Posterior vena cava (tissue), 2 donors: ENCODE measurements at places on chromosomes 1 and 21.
A peak's percentile ranks its signal among the peaks of the same experiment; 100 is the strongest.

DNA sequence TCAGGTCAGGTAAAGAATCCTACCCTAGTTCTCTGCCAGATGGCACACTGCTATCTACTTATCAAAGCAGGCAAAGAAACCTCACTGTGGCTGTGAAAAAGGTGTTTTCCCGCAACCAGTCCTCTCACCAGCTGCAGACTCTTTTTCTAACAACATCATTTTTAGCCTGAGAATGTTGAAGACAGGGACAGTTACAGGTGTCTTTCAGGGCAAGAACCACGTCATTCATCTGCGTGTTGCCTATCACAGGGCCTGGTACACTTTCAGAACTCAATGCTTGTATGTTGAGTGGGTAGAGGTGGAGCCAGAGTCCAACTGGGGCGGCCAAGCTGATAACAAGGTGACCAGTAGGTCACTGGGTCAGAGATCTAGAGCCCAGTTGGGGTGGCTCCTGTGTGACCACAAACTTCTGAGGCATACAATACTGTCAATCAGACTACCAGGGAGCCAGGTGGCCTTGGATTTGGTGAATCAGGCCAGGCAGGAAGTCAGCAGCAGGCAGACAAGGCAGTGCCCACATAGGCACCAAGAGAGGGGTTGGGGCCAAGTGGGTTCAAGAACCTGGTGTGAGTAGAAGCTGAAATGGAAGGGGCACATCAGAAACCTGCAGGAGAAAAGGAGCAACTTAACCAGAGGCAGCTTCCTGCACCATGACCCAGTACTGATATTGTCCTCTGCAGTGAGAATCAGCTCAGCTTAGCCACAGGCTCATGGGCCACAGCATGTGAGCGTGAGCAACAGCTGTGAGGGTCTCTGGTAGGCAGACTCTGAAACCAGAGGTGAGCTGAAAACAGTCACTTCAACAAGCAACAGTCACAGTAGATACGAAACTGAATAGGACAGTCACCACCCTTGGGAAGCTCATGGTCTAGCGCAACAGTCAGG is 123.6 kb downstream of the DTL start:
- no peak for DNase-seq

DNA sequence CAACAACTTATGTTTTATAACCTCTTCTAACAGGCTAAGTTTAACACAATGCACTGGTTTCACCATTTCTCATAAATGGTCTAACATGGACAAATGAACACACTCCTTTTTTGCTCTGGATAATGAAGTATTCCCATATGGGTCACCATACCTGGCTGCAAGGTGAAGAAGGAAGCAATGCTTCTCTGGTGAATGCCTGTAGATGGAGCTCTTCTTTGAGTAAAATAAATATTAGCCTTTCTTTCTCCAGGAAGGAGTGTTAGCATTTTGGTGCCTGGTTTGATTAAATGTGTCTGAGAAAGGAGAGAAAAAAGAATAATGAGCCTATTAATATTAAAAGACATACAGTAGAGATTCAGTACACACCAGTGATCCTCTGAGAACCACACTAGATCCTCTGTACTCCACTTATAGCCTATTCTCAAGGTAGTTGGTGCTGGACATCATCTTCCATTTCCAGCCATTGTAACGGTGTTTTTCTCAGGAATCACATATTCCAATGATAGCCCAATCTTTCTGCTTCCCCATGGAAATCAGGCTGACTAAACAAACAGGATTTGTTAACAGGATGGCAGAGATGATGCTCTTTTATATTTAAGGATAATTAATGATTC is 17.6 kb downstream of the MTFR1L start:
- DNase-seq, result no peak

DNA sequence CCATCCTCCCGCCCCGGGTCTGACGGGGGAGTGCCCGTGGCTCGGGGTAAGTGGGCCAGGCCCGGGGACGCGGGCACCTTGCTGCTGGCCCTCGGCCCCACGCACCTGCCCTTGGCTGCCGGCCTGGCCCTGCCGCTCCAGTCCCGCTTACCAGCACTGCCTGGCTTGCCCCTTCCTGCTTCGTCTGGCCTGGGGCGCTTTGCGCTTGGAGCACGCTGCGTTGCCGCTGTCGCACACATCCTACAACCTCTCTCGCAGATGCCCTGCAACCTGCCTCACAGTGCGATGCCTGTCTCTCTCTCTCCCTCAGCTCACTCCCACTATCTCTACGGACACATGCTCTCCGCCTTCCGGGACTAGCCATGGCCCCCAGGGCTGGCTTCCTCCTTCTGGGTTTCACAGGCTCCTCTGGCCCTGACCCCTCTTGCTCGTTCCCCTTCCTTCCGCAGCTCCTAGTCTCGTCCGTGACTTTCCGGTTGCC is 9.7 kb downstream of the MYOG start:
- no peak for DNase-seq

DNA sequence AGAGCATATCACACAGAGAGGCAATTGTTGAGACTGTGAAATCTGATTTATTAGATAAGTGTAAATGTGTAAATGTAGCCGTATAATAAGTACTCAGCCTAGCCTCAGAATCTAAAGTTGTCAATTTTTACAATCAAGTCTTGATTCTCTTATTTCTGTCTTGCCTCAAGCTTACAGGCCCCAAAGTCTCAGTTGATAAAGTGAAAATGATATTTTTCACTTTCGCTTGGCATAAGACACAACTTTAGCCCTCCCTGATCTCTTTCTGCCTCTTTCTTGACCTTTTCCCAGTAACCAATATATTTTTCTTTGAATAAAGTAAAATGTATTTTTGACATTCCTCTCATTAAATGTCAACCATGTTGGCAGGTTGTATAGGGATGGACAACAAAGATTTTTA is 10.7 kb downstream of the CD5L start:
- no peak for DNase-seq

DNA sequence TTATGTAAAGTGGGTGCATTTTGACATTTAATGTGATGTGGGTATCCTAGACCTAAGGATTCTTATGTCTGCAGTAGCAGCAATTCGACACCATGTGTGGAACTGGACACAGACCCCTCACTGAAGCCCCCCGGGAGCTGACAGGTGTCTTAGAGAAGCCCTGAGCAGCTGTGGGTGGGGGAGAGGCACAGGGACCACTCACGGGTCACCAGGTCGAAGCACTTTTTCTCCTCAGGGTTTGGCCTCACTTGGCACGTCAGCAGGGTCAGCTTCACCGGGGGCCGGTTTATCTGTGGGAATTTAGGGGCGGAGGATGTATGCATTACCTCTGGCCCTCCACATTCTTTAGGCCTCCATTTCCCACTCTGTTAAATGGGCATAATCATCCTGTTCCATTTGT is 14.0 kb upstream of the TCEA3 start:
- DNase-seq, result peak; percentile 60

- no peak for DNase-seq
Observed at GRCh38 chr1:97758541-97759057, 162.2 kb downstream of the DPYD start.

DNA sequence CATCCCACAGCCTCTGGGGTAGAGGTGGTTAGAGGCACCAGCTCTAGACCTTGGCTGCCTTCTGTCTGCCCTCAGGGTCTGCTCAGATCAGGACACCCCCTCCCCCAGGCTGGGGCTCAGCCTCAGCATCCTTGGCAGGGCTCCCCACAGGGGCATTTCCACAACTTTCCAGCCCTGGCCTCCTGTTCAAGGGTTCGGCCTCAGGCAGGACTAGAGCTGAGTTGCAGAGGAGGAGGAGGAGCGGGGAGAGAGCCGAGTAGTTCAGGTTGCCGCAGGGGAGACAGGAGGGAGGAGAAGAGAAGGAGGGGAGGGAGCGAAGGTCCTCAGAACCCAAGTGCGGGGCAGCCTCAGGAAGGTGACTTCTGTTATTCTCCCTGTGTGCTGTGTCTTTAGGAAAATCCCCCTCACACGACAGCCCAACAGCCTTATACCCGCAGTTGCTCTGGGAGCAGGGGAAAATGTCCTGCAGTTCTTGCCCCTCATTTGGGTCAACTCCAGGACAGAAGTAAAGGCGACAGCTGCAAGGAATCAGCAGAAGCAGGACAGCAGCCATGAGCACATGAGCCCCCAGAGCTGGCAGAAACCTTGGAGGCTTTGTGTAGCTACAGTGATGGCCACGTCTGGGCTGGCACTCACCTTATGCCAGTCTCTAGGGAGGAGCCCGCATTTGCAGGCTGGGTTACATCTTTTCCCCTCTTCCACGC is 46.5 kb upstream of the TENT5B start:
- no peak for DNase-seq

GRCh38 chr1:116950517-116951199 is 40.9 kb downstream of the PTGFRN start:
- DNase-seq, result no peak

GRCh38 chr1:93411000-93411399 is 36.9 kb upstream of the FNBP1L start:
- DNase-seq, result no peak

GRCh38 chr1:109265741-109266330 is 16.5 kb downstream of the CELSR2 start:
- DNase-seq, result no peak

DNA sequence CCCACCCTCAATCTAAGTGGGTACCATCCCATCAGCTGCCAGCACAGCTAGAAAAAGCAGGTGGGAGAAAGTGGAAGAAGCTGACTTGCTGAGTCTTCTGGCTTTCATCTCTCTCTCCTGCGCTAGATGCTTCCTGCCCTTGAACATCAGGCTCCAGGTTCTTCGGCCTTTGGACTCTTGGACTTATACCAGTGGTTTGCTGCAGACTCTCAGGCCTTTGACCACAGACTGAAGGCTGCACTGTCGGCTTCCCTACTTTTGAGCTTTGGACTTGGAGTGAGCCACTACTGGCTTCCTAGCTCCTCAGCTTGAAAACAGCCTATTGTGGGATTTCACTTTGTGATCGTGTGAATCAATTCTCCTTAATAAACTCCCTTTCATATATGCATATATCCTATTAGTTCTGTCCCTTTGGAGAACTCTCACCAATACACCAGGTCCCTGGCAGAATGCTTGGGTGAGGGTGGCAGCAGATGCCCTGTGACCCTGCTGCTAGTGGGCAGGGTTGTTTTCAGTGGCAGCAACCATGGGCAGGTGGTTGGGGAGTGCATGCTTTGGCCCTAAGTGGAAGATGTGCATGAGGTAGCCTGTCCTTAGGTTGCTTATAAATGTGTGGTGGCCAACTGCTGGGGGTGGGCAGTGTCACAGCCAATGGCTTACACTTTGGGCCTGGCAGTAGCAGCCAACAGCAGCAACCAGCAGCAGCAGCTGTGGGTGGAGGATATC is 10.8 kb upstream of the ADAM30 start:
- no peak for DNase-seq

DNA sequence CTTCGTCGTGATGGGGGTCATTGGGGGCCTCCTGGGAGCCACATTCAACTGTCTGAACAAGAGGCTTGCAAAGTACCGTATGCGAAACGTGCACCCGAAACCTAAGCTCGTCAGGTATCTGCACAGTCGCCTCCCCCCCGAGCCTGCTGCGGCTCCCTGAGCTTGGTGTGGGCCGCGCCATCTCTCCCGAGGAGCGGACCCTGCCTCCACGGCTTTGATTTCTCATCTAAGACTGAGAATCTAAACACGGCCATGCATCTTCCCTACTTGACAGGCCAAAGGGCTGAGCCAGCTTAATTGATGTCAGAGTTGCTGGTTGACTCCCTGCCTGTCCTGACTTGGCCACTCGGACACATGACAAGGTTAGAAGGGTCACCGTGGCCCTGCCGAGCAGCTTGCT is 19.1 kb downstream of the NPPA start:
- DNase-seq, result peak; percentile 55

GRCh38 chr1:34270181-34270580 is 93.5 kb downstream of the C1orf94 start:
- DNase-seq, result no peak

- no peak for DNase-seq
Observed at GRCh38 chr1:223617323-223618070, 48.0 kb downstream of the CAPN8 start.

DNA sequence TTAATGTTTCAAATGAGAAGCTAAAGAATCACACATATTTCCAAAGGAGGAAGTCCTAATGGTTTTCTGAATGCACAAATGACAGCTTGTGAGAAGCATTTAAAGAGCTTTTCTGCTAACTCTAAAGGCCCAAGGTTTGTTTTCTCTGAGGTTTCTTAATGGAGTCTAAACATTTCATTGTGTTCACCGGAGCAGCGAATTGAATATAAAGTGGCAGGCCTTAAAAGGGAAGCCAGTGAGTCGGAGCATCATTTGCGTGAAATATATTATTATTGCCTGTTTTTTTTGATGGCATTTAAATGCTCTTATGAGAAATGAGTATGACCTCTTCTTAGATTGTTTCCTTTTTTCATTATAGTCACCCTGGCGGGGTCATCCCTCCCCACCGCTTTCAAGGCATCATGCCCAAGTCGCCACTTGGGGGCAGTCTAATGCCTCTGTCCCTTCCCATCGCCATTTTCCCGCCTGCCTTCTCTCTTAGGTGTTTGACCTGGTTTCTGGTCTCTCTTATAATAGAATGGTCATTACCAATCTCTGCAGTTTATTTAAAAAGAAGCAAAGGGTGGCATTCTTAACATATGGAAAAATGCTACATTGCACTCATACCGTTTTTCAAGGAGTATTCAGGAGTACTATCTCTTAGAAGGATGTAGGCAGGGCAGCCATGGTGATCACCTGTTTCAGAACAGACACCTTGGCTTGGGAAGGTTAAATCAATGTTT is 25.3 kb upstream of the OVAAL start:
- DNase-seq, result peak; percentile 86

DNA sequence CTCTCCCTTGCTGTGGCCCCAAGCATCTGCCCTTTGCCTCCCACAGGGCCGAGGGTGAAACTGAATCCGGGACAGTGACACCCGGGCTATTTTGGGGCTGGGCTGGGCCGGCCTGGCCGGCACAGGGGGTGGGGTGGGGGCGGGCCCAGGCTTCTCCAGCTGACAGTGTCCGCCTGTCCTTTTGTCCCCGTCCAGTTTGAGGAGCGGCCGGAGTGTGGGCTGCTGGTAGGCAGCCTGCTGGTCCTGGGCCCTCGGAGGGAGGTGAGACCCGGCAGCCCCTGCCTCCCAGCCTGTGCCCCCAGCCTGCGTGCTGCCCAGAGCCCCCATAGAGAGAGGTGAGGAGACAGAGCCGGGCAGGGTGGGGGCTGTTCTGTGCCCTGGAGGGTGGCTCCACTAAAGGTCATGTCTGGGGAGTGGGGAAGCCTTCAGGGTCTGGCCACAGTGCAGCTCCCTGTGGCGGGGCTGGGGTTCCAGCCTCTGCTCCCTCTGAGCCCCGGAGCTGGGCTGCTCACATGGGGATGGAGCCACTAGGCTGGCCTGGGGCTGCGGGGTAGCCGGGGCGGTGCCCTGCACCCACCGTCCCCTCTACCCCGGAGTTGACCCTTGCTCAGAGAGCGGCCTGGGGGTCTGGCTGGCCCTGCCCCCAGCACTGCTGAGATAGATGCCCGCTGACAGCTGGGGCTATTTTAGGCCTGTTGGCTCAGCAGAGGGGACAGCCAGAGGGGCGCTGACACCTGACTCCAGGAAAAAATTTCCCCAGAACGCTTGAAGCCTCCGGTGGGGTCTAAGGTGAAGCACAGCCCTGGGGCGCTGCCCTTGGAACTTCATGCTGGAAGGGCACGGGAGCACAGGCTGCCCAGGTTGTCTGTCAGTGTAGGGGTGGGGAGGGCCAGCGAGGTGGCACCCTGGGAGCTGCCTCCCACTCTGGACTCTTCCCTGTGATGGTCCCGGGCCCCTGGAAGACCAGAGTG is at the start of gene OBSCN:
Gene OBSCN (plus strand): TSS at position 194 of the 971 bp plus-strand sequence. CDS start 3,740 bp downstream, outside the sequence.
- peak; percentile 77 for DNase-seq

- DNase-seq, result no peak
Observed at GRCh38 chr1:64892576-64893573, 73.5 kb downstream of the JAK1 start.

- DNase-seq, result no peak
Observed at GRCh38 chr1:29985606-29985945, 737.8 kb downstream of the MATN1 start.
